Erythroblast (primary cell): ENCODE measurements at places on chromosomes 7 and 10.

DNA sequence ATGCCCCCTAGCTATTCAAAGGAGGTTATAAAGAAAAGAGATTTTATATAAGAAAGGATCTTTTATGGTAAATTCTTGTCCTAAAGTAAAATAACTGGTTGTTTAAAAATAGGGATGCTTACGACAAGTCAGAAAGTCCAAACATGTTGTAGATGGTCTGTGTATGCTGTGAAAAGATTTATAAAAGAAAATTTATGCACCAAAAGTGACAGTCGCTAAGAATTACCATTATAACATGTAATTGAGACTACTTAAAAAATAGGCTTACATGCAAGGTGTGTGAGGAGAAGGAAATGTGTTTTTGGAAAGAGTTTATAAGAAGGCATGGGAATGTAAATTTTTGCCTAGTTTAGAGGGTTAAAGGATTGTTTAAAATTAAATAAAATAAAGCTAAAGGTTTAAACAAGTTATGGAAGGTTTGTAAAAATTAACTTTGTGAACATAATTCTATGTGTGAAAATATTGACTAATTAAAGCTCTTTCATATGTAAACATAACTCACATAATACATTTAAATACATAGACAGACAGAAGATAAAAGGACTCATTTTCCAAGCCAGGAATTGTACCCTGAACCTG, 118.5 kb downstream of the LYZL1 start:
- DNase-seq, result peak; percentile 4

- DNase-seq, result no peak
Measured at GRCh38 chr7:35820858-35821257, 20.0 kb downstream of the SEPTIN7 start.

DNA sequence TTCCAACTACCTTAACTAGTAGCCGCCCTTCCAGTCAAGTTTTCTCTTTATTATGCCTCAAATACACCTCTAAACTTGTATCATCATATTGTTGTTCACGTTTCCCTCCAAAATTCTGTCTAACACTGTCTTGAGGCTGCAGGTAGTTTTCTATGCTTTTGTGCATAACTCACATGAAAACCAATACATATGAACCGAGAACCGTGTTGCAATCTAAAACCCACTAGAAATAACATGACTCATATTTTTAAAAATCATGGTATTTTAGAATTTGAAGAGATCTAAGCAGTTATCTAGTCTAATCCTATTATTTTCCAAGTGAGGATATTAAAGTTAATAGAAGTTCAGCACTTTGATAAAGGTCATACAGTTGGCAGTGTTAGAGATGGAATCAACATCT, 18.2 kb downstream of the LIPF start:
- DNase-seq, result no peak

GRCh38 chr7:131218727-131219128, 108.9 kb upstream of the MKLN1 start:
- no peak for DNase-seq

DNA sequence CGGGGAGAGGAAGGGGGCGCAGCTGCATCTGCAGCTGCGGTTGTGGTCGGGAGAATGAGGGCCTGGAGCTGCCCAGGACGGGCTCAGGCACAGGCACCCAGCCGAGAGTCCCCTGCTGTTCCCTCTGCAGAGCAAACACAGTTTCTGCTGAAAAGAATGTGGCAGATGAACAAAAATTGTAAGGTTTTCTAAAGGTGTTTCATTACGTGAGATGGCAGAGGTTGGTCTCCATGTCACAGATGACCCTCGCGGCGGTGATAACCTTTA, 456.2 kb downstream of the DNAJB6 start:
- DNase-seq, result no peak

GRCh38 chr7:156942708-156943090, 6.8 kb upstream of the NOM1 start:
- no peak for DNase-seq

DNA sequence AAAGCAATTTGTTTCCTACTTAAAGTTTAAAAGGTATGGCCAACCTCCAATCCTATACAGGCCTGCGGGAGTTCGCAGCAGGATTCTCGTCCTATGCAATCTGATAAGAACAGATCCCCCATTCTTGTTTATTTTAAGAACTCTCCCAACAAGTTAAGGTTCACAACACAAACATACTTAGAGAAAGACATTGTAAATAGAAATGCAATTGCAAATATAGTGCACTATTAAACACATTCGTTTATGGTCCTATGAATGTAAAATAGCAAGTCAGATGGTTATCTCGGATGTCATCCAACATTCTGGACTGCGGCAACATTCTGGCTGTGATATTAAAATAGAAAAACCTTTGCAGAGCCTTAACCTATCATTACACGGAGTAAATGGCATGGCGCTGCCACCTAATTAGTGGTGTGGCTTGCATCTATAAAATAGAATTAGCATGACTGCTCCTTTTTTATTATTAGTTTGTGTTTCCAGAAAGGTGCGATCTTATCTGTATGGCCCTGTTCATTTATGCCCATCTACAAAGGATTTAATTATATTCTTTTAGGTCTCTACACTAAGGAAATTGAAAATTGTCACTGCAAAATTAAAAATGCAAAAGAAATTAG, 37.0 kb downstream of the BEND7 start:
- DNase-seq, result no peak

DNA sequence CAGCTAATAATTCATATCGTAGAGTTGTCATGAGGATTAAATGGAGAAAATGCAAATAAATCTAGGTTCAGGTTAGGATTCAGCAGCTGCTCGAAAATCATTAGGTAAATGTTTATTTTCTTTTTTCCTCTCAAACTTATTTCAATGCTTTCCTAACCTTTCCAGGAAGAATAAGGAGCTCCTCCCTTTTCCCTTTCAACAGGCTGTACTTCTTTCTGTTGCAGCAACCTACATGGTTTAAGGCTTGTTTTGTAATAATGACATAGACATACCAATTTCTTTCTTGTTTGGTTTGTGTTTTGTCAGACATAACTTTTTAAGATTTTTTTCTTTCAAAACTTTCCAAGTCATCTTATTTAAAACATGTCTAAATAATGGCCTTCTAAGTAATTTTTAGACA, 18.2 kb downstream of the GPR141 start:
- no peak for DNase-seq

- DNase-seq, result no peak
Measured at GRCh38 chr10:100342627-100342972, 4.4 kb upstream of the SCD start.

GRCh38 chr7:105655067-105655466, 73.8 kb upstream of the EFCAB10 start:
- DNase-seq, result no peak

- DNase-seq, result no peak
Measured at GRCh38 chr7:50660040-50660829, 95.0 kb upstream of the DDC start.

GRCh38 chr7:41809116-41809515, 106.2 kb upstream of the INHBA start:
- no peak for DNase-seq

- no peak for DNase-seq
Measured at GRCh38 chr10:12755075-12755474, 246.4 kb downstream of the CCDC3 start.

- DNase-seq, result no peak
Measured at GRCh38 chr7:34282271-34282670, 375.7 kb upstream of the NPSR1 start.

DNA sequence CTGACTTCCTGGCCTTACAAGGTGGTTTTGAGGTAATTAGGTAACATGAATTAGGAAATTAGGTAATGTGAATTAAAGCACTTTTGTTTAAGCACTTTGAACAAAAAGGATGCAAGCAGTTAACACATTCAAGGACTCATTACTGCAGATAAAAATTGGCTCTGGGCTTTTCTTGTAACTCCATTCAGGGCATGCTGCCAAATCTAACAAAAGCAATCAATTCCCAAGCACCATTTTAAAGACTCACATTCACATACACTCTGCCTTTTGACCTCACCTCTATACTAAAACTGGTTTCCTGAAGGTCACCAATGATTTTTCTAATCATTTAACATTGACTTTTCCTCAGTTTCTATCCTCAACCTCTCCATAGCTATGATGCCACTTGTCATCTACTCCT, 251.2 kb upstream of the RHOBTB1 start:
- no peak for DNase-seq

DNA sequence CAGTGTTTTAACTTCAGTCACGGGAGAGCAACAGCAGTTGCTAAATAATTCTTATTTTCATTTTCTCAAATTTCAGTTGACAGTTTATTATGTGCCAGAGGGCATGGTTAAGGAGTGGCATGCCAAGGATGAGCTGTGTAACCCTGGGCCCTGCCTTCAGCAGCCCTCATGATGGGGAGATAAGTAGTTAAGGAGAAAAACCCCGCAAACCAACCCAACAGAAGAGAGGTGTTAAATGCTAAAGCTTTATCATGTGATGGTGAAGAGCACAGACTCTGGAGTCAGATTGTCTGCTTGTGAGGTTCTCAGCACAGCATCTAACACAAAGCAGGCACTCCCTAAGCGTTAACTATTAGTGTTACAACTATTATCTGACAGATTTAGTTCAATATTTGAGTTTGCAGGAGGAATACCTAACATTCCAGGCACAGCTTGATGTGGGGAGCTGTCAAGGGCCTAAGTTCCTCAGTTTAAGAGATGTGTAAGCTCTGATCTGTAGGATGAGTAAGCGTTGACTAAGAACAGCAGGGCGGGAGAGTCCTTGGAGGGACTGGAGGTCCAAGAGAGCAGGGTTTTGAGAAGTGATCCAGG, 29.6 kb downstream of the STAM start:
- peak; percentile 83 for DNase-seq

DNA sequence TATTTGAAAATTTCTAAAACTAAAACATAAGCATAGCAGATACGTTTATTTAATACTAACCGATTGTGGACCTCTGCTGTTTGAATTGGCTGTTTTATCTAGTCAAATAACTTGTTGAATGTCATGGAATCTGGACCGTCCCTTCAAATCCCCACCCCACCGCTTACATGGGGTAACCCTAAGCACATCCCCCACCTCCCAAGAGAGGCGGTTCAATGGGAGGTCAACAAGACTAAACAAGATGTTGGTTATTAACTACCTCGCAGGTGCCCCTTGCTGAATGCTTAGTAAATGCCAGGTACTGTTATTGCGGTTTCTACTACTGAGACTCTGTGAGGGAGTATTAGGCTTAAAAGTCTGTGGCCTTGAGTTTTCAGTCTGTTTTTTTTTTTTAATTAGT, 70.9 kb downstream of the DAGLB start:
- DNase-seq, result no peak

- no peak for DNase-seq
Measured at GRCh38 chr7:74294191-74294998, 5.2 kb downstream of the CLIP2 start.

DNA sequence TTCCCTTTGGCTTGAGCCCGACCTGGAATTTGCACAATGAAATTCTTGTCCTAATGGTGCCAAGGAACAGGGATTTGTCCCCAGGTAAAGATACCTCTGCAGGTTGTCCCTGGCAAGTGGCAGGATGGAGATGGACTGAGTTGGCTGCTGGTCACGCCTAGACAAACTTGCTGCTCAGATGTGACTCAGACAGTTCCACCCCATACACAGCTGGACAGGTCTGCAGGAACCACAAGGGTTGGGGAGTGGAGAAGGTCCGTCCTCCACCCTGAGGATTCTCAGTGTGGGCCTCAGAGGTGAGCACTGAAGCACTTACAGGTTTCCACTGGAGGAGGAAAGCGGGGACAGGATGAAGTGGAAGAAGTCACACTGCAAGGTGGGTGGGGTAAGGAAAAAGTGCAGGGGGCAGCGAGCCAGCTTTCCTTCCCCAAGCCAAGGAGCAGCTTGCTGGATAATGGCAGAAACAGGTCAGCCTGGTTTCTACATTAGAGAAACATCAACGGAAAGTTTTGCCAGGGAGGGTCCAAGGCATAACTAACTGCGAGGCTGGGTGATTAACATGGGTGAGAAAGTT, 20.5 kb downstream of the ITPRIP start:
- no peak for DNase-seq

DNA sequence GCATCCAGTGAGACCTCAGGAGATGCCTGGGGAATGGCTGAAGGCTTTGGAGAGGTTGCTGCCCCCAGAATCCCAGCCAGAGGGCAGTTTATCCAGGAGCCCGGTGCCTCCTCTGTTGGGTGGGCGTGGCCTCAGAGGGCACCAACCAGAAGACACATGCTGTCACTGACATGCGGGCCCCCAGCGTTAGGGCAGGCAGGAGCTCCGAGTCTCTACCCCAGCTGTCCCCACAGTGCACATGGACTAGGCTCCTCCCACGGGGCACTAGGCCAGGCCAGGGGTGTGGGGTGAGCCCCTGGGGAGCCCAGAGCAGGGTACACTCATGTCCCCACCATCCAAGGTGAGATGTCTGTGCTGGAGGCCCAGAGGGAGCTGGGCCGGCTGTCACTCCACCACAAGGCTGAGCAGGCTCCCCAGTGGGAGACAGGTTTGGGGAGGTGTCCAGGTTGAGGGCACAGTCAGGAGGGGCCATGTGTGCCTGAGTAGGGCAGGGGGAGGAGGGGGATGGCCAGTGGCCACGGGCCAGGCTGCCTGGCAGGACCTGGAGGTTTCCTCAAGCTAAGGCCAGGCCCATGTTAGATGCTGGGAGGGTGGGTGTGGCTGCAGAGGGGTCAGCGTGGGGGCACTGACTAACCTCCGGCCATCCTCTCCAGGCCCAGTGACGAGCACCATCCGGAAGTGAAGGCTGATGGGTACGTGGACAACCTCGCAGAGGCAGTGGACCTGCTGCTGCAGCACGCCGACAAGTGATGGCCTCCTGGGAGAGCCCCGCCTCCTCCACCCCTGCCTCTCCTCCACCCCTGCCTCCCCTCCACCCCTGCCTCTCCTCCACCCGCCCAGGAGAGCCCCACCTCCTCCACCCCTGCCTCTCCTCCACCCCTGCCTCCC, 131.3 kb downstream of the FAM53B start:
- DNase-seq, result peak; percentile 21

DNA sequence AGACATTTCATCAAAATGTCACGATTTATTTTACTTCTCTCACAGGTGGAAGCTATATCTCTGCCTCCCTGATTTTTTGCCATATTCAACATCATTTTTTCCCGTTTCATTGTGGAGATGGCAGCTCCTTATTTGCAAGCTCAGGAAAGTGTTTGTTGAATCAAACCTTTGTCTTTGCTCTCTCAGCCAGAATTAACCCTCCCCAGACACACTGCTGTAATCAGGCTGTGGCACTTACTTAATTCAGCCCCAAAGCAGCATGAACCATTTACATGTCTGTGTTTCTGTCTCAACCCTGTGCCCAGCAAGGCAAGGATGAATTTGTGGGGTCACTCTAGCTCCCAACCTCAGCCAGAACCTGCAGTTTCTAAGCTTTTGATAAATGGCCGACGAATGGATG, 397.2 kb downstream of the TCERG1L start:
- no peak for DNase-seq

GRCh38 chr7:50824882-50825281, 42.2 kb upstream of the GRB10 start:
- DNase-seq, result no peak

- DNase-seq, result no peak
Measured at GRCh38 chr10:37701781-37702493, 155.5 kb downstream of the ZNF248 start.

- no peak for DNase-seq
Measured at GRCh38 chr10:131517781-131518180, 206.3 kb upstream of the TCERG1L start.

GRCh38 chr7:133196856-133197612, 55.8 kb upstream of the EXOC4 start:
- DNase-seq, result no peak

GRCh38 chr7:43460733-43461348, 122.1 kb upstream of the STK17A start:
- DNase-seq, result no peak

GRCh38 chr7:95324431-95324830, at the start of gene PON1:
Gene PON1 (minus strand): TSS chr7:95324532. CDS start chr7:95324475, 57 bp downstream.
- no peak for DNase-seq
